Endothelial cell (in vitro differentiated cells): ENCODE measurements at places on chromosomes 7 and 10.

GRCh38 chr7:40604601-40605438 lies 470.0 kb downstream of the SUGCT start:
- DNase-seq = peak; percentile 65

DNA sequence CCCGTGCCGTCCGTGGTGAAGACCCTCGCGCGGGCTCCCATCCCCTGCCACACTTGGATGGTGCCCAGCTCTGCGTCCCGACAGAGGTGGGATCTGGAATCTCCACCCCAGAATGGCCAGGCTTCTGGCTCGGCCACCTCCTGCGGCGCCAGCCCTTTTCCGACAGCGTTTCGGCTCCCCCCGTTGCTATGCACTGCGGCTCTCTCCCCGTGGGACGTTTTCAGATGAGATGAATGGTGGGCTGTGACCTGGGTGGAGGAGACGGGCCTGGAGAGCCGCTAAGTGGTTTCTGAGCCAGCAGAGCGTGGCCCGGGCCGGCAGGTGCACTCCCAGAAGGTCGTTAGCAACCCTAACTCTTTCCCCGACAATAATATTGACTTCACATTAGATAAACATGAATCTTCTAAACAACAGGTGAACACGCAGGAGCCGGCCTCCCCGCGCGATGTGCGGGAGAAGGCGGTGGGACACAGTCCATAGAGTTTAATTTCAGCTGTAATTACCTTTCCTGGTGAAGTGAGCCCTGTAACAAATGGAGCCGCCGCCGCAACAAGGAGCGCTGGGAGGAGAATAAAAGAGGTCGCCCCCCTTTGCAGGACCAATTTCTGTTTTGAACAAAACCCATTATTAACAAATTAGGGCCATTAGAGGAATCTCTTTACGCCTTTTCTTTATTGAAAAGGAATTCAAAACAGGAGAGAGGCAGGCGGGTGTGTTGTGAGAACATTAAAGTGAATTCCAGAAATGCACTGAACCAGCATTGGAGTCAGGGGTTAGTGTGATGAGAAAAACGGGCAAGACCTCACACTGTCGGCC lies 294.3 kb upstream of the PFKP start:
- no peak for DNase-seq

GRCh38 chr10:128268015-128268722 lies 141.9 kb upstream of the MKI67 start:
- peak; percentile 79 for DNase-seq

DNA sequence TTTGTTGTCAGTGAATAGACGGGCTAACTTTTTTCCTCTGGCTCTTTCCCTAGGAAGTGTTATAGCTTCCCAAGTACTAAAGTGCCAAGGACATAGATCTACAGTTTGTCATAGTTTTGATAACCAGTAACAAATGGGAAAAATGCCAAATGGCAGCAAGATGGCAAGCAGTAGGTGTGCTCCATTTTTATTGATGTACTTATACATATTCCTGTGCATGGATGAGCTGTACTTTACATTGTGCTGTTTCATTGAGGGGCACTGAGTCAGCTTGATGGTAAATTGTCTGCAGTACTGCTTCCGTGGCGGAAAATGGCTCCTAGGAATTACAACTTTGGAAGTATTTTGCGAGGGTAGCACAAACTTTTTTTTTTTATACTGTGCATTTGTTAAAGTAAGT lies 7.1 kb downstream of the ADAM22 start:
- DNase-seq = no peak

- no peak for DNase-seq
Observed at GRCh38 chr7:157392256-157393037, 55.6 kb downstream of the DNAJB6 start.

DNA sequence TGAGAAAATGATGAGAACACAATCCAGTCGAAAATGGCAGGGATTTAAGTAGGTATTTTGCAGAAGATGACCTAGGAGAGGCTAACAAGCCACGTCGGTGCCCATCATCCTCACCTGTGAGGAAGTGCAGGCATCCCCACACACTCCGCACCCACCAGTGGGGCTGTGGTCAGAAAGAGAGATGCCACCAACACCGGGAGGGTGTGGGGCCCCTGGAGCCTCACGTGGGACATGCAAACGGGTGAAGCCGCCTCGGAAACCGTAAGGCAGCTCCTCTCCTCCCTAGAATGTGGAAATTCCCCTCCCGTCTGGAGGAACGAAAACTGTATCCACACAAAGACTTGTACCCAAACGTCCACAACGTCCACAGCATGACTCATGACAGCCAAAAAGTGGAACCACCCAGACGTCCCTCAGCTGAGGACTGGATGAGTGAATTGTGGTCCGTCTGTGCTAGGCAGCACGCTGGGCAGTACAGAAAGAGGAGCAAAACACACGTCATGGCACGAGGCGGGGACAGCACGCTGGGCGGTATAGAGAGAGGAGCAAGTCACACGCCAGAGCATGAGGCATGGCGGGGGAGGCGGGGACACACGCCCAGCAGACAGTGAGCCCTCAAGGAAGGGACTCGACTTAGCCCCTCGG lies 246.0 kb downstream of the ELFN1 start:
- DNase-seq = no peak

DNA sequence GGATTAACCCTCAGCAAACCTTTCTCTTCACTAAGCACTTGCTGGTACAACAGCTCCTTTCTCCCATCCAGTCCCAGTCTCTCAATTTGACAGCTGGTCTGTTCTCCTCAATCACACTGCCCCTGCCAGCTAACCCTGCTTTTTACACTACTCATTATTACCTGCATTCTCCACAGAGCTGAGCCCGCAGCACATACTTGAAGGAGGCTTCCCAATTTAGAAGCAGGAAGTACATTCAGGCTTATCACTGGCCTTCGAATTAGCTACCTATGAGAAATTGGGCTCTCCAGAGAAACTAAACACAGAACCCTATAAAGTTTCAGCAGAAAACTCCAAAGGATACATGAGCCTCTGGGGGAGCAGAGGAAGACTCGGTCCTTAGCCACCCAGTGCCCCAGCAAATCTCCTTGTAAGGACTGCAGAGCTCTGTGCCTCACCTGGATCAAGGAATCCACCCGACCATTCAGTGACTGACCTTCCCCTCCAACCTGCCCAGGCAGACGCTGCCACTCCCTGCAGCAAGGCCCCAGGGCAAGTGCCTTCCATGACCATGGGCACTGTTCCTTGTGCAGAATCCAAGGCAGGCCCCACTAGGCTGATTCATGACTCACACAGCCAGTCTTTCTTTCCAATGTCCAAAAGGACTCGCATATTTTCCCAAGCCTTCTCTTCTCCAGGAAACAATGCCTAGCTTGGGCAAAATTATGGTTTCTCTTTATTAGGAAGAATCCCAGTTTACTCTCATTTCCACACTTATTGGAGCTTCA lies 68.0 kb downstream of the VOPP1 start:
- DNase-seq = no peak

- no peak for DNase-seq
Observed at GRCh38 chr10:35194471-35194870, 67.8 kb downstream of the CREM start.

- no peak for DNase-seq
Observed at GRCh38 chr10:48579251-48579960, 25.5 kb downstream of the ARHGAP22 start.

GRCh38 chr10:69850440-69850839 lies 48.7 kb downstream of the COL13A1 start:
- DNase-seq = no peak

DNA sequence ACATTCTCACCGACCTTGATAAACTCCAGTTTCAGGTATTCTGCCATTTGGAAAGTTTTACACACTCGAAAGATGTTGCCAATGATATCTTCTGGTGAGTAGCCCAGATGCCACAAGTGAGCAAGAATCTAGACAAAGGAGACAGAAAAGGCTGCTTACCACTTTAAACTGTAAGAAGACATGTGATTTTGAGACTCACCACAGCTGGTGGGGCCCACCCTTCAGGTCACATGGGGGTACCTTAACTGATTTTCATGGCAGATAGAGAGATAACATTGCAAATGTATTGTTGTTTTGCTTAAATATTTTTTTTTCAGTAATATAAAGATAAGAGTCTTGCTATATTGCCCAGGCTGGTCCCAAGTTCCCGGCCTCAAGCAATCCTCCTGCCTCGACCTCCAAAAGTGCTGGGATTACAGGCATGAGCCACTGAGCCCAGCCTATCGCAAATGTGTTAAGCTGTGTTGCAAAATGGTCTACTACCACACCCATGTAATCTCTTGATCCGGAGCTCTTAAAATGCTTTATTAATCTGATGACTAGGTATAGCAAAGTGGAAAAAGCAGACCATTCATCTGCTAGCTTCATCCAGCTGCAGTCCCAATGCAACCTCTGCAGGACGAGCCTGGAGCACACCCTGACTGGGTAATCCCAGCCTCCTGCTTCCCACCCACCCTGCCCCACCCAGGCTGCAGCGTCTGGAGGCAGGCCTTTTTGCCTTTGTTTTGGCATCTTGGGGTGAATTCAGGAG lies 18.5 kb downstream of the RFC2 start:
- DNase-seq = no peak

DNA sequence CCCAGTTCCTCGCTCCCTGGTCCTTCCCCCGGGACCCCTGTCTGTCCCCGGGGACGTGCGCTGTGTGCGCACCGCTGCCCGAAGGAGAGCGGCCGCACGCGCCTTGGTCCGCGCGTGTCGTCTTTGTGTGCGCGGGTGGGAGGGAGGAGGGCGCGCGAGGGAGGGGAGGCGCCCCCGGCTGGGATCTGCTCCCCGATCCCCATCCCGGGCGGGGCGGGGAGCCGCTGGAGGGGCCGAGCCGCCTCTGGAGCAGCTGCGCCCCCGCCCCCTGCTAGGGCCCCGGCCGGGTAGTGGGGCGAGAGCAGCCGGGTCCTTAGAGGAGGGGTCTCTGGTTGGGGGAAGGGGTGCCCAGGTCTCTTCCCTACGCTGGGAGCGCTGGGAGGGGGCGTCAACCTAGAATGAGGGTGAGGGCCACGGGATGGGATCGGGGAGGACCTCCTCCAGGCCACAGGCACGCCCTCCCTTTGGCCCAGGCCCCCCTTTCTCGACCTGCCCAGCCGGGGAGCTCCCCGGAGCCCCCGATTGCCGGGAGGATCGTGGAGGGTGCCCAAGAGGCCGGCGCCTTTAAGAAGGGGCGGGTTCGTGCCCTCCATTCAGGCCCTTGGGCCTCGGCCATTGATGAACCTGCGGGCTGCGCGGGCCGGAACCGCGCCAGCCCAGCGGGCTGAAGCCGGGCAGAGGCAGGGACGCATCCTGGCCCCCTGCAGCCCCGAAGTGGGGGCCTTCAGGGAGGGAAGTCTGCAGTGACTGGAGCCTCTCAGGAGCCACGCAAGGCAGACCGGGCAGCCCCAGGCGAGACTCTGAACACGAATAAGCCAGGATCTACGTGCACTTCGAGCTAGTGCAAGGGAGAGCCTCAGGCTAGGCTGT lies 678 bp downstream of the SH2B2 start:
- DNase-seq = no peak

DNA sequence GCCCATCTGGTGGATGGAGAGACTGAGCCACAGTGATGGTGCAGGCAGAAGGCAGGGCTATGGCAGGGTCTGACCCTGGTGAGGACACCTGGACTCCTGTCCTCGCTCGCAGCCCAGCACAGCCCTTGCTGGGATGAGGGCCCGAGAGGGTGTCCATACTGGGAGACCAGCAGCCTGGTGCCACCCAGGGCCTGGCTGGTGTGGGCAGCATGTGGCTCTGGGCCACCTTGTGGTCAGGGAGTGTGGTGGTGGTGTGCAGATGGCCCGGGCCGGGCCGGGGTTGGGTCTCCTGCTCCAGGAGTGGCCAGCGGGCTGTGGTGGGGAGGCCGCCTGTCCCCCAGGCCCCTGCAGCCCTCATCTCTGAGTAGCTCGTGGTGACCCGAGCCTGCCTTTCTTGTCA lies 14.9 kb downstream of the ADCY1 start:
- DNase-seq = no peak

DNA sequence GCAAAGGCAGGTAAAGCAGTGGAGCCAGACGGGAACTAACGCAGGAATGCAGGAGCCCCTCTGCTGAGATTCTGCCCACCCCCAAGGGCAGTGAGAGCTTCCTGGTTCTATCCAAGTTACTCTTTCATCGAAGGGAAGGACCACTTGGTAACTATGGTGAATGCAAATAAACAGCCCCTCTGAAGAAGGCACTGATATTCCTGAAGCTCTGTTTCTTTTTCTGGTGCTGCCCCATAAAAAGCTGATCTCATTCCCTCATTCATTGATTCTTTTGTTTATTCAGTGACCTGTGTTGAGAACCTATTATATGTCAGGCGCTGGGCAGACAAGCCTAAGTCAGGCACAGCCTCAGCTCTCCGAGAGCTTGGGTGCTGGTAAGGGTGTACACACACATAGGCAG lies 217.3 kb downstream of the SNX10 start:
- DNase-seq = no peak

DNA sequence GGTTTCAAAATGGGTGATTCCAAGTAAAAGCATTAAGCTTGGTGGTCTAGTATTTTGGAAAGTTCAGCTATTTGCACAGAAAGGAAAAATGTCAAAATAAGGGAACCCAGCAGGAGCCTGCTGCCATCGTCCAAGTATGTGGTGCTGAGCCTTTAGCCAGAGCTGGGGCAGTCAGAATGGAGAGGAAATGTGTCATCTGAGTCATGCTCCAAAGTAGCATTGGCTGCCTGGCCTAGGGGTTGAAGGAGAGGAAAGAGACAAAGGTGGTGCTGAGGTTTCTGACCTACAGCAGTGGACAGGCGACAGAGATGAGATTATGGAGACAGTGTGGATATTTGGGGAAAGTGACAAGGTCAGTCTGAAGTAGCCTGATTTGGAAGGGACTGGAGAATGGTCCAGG lies 103.9 kb downstream of the PLCE1 start:
- DNase-seq = no peak

DNA sequence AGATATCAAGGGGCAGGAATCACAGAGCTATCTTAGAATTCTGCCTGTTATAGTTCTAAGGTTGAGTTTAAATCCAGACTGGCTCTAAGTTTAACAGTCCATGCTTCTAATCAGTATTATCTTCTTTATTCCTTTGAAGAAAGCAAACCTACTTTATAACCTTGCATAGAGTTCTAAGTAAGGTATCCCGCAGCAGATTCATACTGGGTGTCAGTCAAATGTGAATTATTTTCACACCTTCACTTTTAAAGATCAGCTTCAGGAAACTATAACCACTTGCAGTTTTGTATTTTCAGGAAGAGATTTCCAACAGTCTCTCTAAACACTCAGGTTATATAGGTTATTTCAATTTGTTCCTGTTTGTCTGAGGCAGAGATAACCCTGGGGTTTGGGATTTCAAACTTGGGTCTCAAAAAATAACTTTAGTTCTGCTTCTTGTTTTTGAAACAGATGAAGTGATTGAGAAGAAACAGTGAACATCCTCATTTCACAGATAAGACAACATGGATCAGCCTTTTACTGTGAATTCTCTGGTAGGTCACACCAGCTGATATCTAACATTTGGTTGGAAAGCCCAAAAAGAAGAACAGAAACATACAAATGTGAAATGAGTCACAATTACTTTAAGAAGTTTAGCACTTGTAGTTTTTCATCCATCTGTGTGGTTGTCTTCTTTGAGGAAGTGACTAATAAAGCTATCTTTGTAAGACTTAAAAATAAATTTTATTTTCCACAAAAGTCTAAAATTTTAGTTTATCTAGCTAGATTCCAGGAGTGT lies 21.4 kb downstream of the STAMBPL1 start:
- DNase-seq = no peak

GRCh38 chr7:157150882-157151281 lies 12.2 kb downstream of the UBE3C start:
- peak; percentile 26 for DNase-seq

GRCh38 chr10:28716748-28717147 lies 39.4 kb downstream of the BAMBI start:
- DNase-seq = no peak

- no peak for DNase-seq
Observed at GRCh38 chr10:77011874-77012811, 625.5 kb downstream of the KCNMA1 start.

- DNase-seq = no peak
Observed at GRCh38 chr10:28794986-28795385, 117.7 kb downstream of the BAMBI start.

GRCh38 chr7:36344622-36345021 lies 45.0 kb upstream of the ANLN start:
- no peak for DNase-seq
